ENCODE measurements at places on chromosomes 5 and 9.
A peak's percentile ranks its signal among the peaks of the same experiment; 100 is the strongest.

DNA sequence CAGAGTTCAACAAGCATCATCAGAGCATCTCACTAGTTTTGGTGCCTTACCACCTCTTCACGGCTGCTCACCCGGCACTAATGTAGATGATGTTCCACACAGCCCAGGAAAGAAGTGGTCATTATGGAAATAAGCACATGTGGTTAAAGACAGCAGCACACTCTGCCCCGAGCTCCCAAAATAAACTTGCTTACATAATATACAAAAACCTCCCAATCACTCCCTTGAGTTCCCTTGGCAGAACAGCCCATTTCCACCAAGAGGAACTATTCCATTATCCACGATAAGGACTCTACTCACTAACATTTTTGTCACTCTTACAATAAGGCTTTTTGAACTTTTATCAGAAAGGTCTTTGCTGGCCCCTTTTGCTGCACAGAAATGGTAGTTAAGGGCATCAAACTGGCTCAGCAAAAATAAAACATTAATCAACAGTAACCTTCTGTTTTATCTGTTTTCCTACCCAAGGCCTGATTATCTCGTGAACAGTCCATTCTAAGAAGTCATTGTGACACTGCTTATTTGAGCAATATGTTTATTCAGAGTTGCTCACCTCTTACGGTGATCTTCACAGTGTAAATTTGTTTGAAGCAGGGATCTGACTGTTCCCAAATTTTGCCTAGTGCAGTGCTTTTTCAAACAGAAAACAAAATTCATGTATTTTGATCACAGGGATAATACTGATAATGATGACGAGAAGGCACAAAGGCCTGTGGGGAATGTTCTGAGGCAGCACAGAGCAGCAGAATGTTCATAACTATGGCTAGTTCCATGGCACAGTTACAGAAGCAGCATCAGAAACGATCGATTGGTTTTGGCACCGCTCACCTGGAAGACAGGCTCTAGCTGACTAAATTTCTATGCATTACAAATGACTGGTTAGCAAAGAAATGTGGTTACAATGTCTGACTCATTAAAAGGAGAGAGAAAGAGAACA, 399.8 kb upstream of the PIK3R1 start:
- DNase-seq = no peak

GRCh38 chr5:92380069-92380770, 997.1 kb upstream of the ARRDC3 start:
- DNase-seq = no peak

GRCh38 chr9:72428329-72428728, 63.3 kb upstream of the ZFAND5 start:
- no peak for DNase-seq

GRCh38 chr5:179296150-179296821, 49.0 kb downstream of the ADAMTS2 start:
- DNase-seq = no peak

DNA sequence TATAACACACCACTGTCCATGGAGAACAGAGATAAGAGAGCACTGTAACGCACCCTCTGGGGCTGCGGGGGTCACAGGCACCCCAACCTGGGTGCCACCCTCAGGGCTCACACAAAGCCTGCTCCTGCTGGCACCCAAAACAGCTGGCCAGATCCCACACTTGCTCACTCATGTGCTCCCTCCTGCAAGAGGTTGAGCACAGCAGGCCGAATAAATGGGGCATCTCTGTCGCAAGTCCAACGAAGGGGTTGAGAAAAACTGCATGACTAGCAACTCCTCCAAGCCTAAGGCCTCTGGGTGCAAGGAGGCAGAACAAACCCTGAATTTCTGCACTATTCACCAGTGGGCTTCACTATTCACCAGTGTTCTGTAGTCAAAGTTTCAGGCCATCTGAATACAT, 80.3 kb downstream of the SECISBP2 start:
- DNase-seq = no peak

DNA sequence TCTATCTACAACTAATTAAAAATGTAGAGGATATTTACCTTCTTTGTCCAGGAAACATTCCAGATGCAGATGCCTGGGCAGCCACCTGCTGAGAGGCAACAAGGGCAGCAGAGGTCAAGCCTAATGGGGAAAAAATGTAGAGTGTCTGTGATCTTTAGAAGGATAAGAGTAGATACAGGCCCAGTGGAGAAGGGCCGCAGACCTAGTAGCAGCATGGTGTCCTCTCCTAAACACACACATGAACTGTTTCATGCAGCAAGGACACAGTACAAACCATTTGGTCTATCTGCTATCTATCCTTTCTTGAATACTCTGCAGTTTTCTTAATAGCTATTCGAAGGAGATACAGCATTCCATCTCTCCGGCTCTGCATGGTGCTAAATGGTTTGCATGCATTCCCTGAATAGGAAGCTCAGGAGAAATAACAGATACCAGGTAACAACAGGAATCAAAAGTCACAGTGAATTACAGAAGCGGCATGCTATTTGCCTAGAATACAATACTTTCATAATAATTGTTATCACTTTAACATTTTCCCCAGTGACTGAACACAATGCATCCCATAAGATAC, 107.3 kb downstream of the ZNF608 start:
- DNase-seq = no peak

GRCh38 chr5:9440517-9440916, 105.4 kb downstream of the SEMA5A start:
- DNase-seq = no peak

- no peak for DNase-seq
Measured at GRCh38 chr9:123686829-123687192, 243.1 kb downstream of the DENND1A start.

GRCh38 chr5:34858790-34859189, 19.8 kb downstream of the TTC23L start:
- DNase-seq = no peak

DNA sequence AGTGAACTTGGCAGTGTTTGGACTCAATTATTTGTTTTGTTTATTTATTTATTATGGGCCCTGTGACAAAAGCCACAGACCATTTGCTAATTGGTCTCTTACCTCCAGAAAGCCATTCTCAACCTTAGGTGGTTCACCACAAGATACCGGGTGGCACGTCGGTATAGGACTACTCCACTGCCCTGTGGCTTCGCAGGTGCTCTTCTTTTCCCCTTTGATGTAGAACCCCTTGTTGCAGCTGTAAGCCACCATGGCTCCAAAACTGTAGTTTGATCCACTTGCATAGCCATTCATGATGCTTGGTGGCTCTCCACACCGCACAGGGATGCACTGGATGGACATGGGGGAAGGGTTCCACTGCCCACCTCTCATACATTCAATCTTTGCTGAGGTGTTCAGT, 73.3 kb upstream of the TXNDC8 start:
- no peak for DNase-seq

DNA sequence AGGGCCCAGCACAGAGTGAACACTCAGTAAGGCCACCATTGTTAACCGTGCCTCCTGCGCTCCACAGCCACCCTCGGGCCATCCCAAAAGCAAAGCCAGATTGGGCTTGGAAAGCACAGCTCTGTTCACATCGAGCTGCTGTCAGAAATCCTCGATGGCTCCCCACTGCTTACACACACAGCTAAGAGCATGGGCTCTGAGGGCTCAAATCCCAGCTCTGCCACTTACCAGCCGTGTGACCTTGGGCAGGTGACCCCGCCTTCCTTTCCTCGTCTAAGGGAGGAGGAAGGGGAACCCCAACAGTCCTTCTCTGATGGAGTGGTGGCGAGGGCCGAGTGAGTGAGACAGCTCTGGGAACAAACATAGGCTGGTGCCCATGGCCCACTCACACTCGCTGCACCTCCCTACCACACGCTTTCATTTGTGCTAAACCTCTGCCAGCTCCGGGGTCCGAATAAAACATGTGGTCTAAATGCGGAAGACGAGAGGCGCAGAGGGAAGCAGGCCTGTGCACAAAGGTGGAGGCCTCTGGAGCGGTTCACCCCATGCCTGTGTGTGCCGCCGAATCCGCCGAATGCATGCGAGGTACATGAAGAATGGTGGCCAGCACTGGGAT, 139.3 kb downstream of the PAX5 start:
- DNase-seq = no peak

- no peak for DNase-seq
Measured at GRCh38 chr5:172666251-172666650, 25.2 kb downstream of the NEURL1B start.

- DNase-seq = no peak
Measured at GRCh38 chr9:81207651-81208050, 481.7 kb downstream of the TLE1 start.

- DNase-seq = peak; percentile 45
Measured at GRCh38 chr5:6829150-6829784, 116.0 kb downstream of the TENT4A start.

DNA sequence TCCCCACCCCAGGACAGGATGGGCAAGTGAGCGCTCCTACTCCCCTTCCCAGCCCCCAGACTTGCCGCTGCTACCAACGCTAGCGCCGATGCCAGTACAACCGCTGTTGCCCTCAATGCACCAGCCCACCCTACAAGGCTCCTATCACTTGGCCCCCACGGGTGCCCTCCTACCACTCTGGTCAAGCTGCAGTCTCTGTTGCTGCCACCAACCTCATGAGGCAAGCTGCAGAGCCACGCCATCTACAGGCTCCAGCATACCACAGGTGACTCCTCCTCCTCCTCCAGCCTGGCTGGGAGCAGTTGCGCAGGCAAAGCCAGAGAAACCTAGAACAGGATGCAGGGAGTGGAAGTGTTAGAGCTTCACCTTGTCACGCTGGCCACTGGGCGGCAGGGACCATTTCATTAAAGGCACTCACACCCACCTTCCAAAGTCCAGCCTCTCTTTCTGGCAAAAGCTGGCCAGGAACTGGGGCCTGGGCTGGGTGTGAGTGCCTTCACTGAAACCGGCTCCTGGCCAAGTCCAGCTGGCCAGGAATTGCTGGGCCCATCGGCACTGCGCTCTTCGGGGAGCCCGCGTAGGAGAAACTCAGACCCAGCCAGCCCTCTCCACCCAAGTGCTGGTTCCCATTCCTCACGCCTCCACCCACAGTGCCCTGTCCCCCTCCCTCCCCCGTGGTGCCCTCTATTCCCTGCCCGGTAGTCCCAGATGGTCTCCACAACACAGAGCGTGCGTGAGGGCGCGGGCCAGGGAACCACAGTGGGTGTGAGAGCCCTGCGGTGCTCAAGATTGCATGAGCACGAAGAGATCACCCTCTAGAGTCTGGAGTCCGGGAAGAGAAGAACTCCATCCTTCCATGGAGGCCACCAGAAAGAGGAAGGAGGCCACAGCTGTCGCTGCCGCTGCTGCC, 1.6 kb upstream of the PCAT7 start:
- DNase-seq = no peak

DNA sequence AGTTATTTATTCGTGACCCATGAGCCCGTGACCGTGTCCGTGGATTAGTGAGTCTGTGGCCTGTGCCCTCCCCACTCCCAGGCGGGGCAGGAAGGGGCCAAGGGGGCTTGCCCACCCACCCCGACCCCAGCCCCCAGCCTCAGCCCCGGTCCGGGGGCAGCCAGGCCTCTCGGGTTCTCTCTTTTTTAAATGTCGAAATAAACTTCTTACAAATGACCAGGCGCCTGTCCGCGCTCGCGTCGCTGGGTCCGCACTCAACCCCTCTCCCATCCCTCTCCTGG, 7.6 kb downstream of the BARHL1 start:
- DNase-seq = no peak

DNA sequence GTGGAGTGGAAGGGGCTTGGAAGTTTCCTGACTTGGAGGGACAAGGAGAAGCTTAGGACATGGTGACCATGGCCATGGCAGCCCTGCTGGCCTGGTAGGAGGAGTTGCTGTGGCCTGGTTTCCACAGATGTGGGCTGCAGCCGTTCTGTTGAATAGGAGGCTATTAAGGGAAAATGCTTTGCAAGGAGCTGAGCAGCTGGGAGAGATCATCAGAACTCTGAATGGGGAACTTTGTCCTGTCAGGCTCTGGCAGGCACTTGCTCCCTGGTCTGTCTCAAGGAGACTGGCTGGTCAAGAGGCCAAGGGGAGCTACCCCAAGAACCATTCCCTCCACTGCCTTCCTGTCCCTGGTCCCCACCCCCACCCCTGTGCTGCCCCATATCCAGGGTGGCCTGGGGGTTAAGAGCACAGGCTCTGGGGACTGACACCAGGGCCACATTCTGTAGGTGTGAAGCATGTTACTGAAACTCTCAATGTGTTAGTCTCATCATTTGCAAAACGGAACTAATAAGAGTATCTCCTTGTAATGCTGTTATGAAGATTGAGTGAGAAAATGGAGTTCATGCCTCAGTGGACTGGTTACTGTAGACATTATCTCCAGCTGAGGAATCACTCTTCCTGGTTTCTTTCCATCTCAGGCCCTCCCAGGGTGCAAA, 84.0 kb upstream of the ARAP3 start:
- DNase-seq = no peak

GRCh38 chr9:128242828-128243214, 33.0 kb downstream of the GOLGA2 start:
- DNase-seq = no peak

- DNase-seq = no peak
Measured at GRCh38 chr9:136460772-136461325, 21.2 kb upstream of the INPP5E start.

DNA sequence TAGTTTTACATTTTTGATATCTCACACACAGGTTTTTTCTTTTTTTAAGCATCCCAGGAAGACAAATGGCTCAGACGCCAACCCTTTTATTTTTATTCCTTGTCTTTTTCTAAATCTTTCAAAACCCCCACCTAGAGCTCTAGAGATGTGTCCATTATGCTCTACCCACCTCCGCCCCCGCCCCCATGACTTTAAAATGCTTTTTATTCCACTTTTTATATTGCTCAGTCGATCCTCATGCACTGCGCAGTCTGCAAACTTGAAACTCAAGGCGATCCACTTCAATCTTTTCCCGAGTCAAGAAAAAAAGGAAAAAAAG, 411 bp upstream of the MAT2B start:
- peak; percentile 6 for DNase-seq

GRCh38 chr5:155575861-155576260, 562.3 kb downstream of the KIF4B start:
- no peak for DNase-seq

DNA sequence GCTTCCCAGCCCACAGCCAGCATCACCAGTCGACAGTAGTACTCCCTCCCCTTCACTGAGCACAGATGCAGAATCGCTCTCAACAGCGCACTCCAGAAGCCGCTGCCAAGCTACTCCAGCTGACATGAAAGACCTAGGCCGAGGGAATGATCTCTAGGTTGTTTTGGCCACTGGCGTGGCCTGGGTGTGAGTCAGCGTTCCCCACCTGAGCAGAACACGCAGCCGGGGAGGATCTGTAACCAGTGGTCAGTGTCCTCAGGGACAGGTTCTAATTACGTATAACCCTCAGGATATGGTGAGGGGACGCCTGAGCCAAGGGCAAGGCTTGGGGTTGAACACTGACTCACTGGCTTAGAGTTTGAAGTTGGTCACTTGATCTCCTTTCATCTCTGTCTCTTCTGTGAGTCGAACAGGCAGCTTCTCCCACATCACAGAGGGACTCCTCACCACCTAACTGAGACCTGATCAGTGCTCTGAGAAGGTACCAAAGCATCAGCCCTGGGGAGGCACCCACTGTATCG, 76.9 kb upstream of the IL17B start:
- DNase-seq = no peak

Data from activated CD4-positive, alpha-beta T cell treated with anti-CD3 and anti-CD28 coated beads, Interleukin-2, amount 50 U/mL, for 24 hours (primary cell).